ENCODE measurements at places on chromosomes 6 and 20.

- no peak for DNase-seq
Observed at GRCh38 chr20:33002087-33002808, 2.0 kb downstream of the SUN5 start.

DNA sequence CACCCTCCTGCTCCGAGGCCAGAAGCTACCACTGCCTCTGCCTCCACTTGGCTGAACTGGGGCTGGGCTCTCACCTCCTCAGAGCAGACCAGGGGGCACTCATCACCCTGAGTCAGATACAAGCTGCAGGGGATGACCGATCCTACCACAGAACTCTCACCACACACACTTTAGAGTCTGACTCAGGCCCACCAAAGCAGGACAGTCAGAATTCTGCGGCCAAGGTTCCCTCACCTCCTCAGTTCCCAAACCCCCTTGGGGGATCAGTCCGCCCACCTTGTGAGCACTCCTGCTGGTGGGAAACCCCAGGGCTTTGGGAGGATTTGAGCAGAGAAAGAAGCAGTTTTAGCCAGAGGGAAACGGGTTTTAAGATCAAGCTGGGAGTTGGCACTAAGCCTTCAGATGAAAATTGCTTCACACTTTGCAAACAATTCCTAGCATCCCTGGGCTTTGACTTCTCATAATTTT lies 587.8 kb upstream of the JAG1 start:
- DNase-seq, result no peak

- no peak for DNase-seq
Observed at GRCh38 chr20:53753880-53754459, 160.3 kb upstream of the ZNF217 start.

GRCh38 chr20:5996765-5997164 lies 46.3 kb downstream of the MCM8 start:
- DNase-seq, result no peak

DNA sequence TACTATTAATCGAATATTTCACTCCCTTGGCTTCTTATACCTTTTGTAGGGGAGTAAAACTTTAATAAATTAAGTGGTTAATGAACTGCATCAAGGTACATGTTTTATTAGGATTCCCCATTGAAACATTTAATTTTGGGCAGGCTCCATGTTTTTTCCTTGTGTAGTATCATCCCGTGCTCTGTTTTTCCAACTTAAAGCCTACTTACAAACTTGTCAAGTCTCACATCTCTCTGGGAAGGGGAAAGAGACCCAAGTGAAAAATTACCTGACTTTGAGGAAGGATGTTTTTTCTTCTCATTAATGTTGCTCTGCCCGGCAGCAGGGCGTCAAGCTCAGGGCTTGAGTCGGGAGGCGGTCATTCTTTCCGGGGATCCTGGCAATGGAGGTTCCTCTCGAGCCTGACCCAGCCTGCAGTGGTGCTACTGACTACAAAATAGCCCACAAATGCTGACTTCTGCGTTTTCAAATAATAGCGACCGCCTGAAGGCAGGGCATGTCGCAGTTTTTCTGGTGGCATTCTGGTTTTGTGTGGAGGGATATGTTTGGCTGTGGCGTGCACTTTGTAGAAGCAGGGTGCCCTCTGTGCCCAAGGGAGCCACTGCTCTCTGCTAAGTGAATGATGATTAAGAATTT lies 2.4 kb downstream of the DSP start:
- DNase-seq, result no peak

- no peak for DNase-seq
Observed at GRCh38 chr20:2873747-2874041, 413 bp downstream of the PTPRA start.

DNA sequence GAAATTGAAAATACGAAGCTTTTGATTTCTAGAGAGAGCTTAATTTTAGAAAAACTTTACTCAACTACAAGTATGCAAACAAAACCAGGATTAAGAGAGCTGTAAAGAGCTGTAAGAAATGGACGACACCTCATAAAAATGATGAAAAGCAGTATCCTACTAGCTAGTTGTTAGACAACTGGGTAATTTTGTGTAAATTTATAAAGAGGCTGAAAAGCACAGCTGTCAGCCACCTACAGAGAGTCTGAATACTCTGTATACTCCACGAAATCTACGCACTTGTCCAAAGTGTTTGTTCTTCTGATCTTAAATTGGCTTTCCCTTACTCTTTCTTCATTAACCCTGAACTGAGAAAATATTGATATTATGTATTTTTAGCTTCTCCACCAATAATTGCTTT lies 808.4 kb upstream of the EPHA7 start:
- no peak for DNase-seq

- no peak for DNase-seq
Observed at GRCh38 chr6:37566950-37567349, 67.3 kb upstream of the CCDC167 start.

GRCh38 chr20:51752343-51752951 lies 15.7 kb downstream of the ATP9A start:
- DNase-seq, result no peak

DNA sequence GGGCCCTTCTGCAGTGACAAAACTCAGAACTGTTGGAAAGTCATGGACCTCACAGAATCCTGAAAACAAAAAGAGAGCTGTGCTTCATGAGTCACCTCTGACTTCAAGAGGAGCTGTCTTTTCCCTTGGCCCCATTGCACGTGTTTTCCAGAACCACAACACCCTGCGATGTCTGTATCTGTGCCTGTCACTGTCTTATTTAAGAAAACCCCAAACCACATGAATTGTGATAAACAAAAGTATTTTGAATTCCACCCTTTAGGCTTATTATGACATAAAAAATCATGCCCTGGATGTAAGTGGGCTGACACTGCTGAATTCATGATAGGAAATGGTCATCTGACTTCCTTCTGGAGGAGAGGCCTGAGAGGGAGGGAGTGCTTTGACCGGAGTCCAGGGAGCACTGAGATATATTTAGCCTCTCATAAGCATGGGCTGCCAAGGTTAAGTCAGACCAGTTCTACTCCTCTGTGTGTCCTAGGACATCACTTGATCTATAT lies 96.4 kb upstream of the DUSP22 start:
- no peak for DNase-seq

GRCh38 chr6:110810896-110811586 lies 4.2 kb downstream of the CDK19 start:
- DNase-seq, result no peak
